ENCODE measurements at places on chromosomes 2 and 18. TPM values are rescaled to one million over a fixed set of nuclear protein-coding genes. Genes with fewer than 3 reads are reported as not detected.

FEV gene
- not detected for total RNA-seq

CAB39 gene
- total RNA-seq = 94.0 TPM

R3HDM1 gene
- 23.4 TPM for total RNA-seq

PTPRM gene
- 133 TPM for total RNA-seq

KCNE4 gene
- 15.0 TPM for total RNA-seq

Measured in mesenteric fat pad (tissue), 1 donor.